Activated CD4-positive, alpha-beta T cell treated with anti-CD3 and anti-CD28 coated beads, Interleukin-2, Interleukin-4, amounts not matched to agents 100 ng/mL and 50 ng/mL, durations not matched to agents 16 hours and 8 hours (primary cell): ENCODE measurements at places on chromosomes 2 and 18.

DNA sequence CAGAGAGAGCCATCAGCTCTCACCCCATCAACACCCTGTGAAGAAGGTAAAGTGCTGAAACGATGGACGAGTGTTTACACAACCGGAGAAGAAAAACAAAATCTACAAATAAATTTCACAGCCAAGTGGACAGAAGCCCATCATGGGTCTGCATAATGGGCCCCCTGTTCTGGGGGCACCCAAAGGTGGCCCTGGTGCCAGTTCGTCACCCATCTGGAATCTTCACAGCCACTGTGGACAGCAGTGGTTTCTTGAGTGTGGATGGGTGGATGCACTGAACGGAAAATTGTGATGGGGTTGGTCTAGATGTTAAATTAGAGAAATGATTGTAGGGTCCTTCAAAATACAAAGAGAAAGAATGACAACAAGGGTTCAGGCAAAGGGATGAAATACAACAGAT lies 38.8 kb downstream of the ANKMY1 start:
- no peak for DNase-seq

GRCh38 chr18:77059294-77059916 lies 73.2 kb downstream of the MBP start:
- peak; percentile 68 for DNase-seq

GRCh38 chr2:56025469-56026193 lies 102.0 kb upstream of the EFEMP1 start:
- DNase-seq: no peak

- DNase-seq: no peak
These were observed 107.5 kb downstream of the OSR1 start for GRCh38 chr2:19250906-19251305.

GRCh38 chr2:24365051-24365450 lies 4.7 kb upstream of the ITSN2 start:
- DNase-seq: no peak

- no peak for DNase-seq
These were observed 21.4 kb upstream of the HAAO start for GRCh38 chr2:42813763-42814162.

GRCh38 chr18:2916184-2916583 lies 69.4 kb downstream of the EMILIN2 start:
- DNase-seq: no peak

GRCh38 chr2:118693287-118693822 lies 154.1 kb downstream of the EN1 start:
- no peak for DNase-seq

- no peak for DNase-seq
These were observed 156.6 kb downstream of the DNAH7 start for GRCh38 chr2:195912079-195912478.

GRCh38 chr18:55064760-55065159 lies 105.5 kb upstream of the CCDC68 start:
- no peak for DNase-seq

DNA sequence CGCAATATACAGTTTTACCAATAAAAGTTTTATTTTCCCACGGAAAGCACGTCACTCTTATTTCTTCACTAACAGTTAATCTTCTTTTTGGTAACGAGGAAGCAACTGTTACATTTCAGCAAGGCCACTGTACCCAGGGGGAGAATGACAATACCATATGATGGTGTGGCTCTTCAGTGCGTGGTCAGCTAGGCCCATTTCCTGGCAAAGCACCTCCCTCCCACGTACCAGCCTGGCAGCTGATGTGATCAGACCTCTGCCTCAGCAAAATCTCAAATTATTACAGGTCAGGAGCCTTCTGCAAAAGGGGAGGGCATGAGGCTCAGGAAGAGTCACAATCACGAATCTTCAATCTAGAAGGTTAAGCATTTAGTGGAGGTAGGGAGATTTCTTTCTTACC lies 55.4 kb downstream of the KLF7 start:
- no peak for DNase-seq

DNA sequence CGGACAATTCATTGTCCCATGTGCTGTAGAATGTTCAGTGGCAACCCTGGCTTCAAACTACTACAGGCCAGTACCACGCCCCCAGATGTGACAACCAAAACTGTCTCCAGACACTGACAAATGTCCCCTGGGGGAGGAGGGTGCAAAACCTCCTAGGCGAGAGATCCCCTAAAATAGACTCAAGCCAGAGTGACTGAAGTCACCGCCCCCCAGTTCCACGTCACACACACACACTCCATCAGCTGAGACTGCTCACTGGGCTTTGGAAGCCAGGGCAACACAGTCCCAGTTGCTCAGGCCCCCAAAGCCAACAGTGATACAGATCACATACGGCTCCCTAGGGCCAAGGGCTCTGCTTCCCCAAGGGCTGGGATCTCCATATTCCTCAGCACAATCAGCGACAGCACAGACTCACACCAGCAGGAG lies 19.1 kb downstream of the HDAC4 start:
- no peak for DNase-seq

- DNase-seq: no peak
These were observed 235.9 kb downstream of the GULP1 start for GRCh38 chr2:188527581-188527993.

- no peak for DNase-seq
These were observed 49.5 kb upstream of the DTNA start for GRCh38 chr18:34660572-34660971.

DNA sequence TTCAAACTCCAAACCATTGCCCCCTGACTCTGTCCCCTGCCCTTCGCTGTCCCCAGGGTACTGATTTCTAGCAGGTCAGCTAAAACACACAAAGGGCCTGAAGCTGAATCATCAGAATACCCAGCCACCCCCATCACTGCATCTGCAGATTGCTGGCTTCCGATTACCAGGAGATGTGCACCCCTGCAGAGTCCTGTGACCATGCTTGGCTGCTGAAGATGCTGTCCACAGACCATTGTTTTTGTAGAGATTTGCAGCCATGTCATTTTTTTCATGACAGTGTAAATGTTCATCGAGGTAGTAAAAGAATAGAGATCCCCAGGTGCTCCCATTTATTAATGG lies 463.3 kb downstream of the STK39 start:
- no peak for DNase-seq

DNA sequence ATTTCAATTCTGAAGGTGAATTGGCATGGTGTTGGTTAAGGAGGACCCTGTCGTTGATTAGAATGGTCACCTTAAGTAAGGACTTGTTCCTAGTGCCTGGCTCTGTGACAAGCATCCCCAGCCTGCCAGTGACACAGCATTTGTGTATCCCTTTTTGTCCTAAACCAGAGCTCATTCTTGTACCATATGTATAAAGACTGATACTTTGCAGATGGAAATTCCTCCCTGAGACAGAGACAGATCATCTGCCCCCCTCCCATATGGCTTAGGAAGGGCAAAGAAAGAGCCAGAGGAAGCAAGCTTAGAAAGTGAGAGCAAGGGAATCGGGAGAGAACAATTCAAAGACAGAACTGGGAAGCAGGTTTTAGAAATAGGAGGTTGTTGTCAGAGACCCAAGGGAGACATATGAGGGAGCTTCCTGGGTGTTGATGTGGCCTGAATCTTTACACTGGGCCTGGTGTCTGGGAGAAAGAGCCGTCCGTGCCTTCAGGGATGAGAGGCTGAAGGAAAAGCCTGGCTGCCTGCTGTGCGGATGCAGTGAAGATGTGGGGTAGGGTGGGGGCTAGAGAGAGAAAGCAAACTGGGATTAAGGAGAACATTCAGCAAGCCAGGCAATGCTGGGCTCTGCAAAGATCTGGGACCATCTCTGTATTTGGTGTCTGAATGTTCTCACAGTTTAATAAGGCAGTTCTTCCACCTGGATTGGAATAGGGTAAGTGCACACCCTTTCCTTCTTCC lies 13.2 kb upstream of the CHRNA1 start:
- no peak for DNase-seq

- DNase-seq: no peak
These were observed 74.5 kb upstream of the NT5C1B start for GRCh38 chr2:18663861-18664260.

GRCh38 chr2:95344656-95345055 lies 47.5 kb downstream of the KCNIP3 start:
- DNase-seq: no peak

- DNase-seq: no peak
These were observed 69.8 kb upstream of the TCF4 start for GRCh38 chr18:55657572-55658331.

DNA sequence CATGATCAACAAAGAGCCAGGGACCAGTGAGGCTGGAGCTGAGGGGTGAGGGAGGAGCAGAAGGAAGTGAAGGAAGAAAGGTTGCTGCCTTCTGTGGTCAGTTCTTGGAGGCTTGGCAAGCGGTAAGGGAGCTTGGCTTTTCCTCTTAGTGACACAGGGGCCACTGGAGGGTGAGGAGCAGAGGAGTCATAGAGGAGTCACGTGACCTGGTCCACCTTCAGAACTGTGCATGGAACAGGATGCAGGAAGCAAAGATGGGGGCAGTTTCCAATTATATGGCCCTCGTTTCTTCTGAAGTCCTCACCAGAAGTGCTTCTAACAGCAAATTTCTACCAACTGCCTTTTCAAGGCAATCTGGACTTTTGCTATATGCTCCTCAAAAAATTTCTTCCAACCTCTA lies 326.9 kb upstream of the SMIM21 start:
- no peak for DNase-seq

- no peak for DNase-seq
These were observed 275.7 kb upstream of the SPRED2 start for GRCh38 chr2:65708086-65708485.

DNA sequence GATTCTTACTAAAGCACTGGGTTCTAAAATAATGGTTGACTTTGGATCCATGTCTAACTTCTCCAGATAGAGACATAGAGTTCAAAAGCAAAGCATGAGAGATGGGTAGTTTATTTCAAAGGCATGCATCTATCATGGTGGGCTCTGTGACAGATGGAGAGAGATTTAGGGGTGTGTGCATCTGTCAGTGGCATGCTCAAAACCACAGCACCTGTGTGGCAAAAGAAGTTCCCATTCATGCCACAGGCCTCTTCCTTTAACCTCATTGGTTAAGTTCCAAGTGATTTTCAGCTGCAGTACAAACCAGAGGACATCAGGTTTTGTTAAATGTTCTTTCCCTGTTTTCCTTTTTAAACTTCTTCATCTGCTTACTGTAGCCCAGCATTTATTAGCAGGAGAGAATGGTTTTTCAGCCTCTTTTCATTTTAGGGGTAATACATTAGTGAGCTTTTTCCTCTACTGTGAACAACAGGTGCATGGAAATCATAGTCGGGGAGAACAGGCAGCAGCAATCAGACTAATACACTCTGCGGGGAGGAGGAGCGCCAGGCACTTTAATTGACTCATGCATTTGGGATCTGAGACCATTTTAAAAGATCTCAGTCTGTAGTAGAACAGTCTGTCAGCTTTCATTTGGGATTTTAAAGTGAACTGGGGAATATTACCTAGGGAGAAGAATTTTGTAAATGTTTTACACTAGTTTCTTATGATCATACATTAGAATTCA lies 52.4 kb upstream of the UPP2 start:
- no peak for DNase-seq

- no peak for DNase-seq
These were observed 1711.4 kb upstream of the PIK3C3 start for GRCh38 chr18:40243607-40244006.

- DNase-seq: no peak
These were observed 46.8 kb downstream of the SEMA4F start for GRCh38 chr2:74700643-74701372.

- DNase-seq: no peak
These were observed 37.2 kb downstream of the SLC14A2 start for GRCh38 chr18:45652303-45653080.

DNA sequence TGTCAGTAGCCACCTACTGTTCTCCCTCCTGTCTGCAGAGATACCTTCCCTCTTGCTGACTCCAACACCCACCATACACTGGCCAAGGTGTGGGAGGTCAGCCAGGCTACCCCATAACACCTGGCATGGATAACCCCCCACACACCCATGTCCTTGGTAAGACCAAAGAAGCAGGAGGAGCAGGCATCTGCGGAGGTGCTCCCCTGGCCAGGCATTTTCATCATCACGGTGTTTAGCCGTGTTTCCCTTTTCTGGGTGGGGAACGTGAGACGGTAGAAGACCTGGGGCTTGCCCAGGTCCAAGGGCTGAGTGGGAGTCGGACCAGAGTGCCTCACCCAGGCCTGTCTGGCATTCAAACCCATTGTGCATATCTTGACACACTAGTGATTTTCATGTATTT lies 150.3 kb downstream of the SMAD7 start:
- no peak for DNase-seq

DNA sequence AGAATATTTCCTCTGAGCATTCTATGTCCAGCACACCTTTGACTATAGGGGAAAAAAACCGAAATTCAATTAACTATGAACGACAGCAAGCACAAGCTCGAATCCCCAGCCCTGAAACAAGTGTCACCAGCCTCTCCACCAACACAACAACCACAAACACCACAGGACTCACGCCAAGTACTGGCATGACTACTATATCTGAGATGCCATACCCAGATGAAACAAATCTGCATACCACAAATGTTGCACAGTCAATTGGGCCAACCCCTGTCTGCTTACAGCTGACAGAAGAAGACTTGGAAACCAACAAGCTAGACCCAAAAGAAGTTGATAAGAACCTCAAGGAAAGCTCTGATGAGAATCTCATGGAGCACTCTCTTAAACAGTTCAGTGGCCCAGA lies 79.4 kb upstream of the FAM117B start:
- peak; percentile 66 for DNase-seq

GRCh38 chr2:122193622-122194021 lies 438.2 kb downstream of the TSN start:
- no peak for DNase-seq

- no peak for DNase-seq
These were observed 62.2 kb downstream of the PTRHD1 start for GRCh38 chr2:24731040-24731439.

DNA sequence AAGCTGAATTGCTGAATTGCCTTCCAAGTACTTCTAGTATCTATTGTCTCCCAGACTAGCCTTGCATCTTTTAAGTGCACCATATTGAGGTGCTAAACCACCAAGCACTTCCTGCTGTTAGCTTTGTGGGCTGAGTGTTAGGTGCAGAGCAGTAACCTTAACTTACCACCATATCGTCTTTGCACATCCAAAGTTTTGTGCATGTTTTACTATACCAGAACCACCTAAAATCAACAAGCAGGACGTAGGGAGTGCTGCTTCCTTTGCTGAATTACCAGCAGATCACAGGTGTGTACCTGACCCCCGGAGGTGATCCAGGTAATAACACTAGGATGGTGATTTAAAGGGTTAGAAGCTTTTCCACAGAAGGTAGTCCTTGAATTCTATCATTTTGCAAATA lies 359.9 kb upstream of the HNRNPA3 start:
- peak; percentile 58 for DNase-seq

GRCh38 chr2:181857483-181857882 lies 34.0 kb upstream of the ITPRID2 start:
- DNase-seq: no peak

- no peak for DNase-seq
These were observed 248.4 kb upstream of the KCNJ3 start for GRCh38 chr2:154449951-154450658.

- DNase-seq: no peak
These were observed 27.2 kb downstream of the FECH start for GRCh38 chr18:57559314-57559713.

GRCh38 chr2:236968880-236969534 lies 116.7 kb upstream of the COPS8 start:
- DNase-seq: no peak
